ENCODE measurements at places on chromosomes 1 and 21.

DNA sequence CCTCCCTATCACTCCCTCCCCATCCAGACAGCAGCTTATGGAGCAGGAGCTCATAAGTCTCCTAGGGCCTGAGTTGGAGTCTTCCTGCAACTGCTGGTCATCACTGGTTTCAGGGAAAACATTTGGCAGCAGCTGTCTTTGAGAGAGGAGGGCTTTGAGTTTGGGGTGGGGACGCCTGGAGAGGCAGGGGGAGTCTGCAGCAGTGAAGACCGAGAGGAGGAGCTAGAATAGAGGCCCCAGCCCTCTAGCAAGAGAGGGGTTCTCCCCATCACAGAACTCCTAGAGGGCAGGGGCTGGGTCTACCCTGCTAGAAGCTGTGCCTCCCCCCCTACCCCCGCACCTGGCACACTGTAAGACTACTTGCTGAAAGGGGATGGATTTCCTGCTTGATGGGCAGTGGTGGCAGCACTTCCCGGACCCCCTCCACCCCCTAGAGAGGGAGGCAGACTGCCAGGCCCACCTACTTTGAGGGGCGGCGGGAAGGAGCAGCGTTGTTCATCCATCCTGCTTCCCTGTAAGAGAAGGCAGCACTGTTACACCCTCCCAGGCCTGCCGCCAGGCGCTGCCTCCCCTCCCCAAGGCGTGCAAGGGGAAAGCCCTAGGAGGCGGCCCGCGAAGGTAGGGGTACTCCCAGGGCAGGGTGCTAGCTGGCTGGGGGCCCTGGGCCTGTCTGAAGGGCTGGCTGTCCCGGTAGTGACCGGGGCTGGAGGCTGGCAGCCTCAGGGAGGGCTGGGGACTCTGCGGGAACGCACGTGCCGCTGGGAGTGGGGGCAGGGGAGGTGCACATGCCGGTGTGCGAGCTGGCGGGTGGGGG lies 50.4 kb downstream of the RAP1GAP start:
- no peak for DNase-seq

DNA sequence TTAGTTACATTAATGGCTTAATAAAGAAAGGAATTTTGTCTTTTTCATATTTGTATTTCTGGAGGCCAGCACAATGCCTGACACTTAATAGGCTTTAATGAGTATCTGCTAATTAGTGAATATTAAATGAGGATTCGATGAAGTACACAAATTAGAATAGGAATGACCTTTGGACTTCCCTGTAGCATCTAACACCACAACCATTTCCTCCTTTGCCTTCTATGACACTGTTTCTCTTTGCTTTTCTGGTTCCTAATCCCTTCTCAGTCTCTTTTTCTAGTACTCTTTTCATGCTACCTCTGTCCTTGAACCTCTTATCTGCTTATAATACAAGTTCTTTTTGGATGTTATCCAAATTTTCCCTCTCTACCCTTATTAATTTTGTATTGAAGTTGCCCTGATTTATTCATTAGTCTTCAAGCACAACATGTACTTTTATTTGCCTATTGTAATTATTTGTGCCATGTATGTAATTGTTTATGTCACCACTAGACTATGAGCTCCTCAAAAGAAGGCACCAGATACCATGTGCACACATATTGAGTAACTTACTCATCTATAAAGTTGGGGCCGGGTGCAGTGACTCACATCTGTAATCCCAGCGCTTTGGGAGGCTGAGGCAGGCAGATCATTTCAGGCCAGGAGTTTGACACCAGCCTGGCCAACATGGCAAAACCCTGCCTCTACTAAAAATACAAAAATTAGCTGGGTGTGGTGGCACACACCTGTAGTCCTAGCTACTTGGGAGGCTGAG lies 23.8 kb downstream of the RPS27 start:
- DNase-seq = no peak

DNA sequence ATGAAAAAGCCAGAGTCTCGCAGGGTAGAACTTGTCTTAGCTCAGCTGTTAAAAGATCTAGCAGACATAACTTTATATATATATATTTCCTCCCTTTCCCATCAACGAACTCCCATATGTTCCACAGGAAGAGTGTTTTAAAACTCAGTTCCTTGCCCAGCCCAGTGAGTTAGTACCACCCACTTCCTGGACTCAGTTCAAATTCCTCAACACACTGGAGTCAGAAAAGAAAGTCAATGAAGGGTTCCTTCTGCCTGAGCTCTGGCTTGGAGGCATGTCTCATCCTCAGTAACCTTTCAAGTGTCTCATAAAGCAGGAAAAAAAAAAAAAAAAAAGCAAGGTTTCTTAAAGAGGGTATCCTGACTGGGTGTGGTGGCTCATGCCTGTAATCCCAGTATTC lies 15.6 kb downstream of the TPM3 start:
- no peak for DNase-seq

DNA sequence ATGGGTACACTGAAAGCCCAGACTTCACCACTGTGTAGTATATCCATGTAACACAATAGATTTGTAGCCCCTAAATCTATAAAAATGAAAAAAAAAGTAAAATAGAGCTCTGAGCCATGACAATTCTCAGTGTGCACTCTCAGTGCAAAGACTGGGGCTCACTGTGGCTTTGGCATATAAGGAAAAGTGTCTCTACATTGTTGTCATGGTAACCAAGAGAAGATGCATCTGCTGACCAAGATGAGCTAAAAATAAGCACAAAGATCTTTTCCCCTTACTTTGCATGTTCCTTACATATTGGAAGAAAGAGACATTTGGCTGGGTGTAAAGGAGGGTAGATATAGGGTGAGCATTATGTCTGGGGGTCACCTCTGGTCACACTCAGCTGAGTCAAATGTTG lies 12.0 kb downstream of the PGLYRP4 start:
- no peak for DNase-seq

DNA sequence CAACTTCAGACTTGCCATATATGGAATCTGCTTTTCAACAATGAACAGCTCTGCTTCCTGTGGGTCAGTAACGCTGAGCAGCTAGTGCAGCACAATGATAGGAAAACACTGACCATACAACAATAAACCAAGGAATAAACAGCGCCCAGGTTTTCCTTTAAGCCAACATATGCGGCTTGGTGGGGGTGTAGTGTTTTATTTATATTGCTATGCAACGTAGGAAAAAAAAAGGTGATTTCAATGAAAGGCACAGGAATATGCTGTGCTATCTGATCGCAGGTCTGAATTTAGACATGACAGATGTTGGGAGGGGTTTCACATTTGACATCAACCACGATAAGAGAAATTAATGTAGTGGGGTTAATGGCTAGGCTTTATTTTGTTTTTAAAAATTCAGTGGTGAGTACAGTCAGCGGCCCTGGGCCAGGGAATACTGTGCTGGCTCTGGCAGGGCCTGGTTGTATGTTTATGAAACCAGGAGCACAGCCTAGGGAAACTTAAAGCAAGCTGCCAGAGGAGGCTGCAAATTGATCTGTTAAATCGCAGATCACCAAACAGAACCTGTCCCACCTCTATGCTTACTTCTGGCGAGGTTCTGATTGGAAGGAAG lies 4.3 kb downstream of the TSPAN2 start:
- DNase-seq = no peak

- DNase-seq = no peak
These were observed 102.8 kb downstream of the CLIC6 start for GRCh38 chr21:34771512-34772028.

GRCh38 chr1:59276439-59276851 lies 20.4 kb upstream of the FGGY start:
- no peak for DNase-seq

- no peak for DNase-seq
These were observed 98.5 kb upstream of the NGF start for GRCh38 chr1:115436596-115436995.

DNA sequence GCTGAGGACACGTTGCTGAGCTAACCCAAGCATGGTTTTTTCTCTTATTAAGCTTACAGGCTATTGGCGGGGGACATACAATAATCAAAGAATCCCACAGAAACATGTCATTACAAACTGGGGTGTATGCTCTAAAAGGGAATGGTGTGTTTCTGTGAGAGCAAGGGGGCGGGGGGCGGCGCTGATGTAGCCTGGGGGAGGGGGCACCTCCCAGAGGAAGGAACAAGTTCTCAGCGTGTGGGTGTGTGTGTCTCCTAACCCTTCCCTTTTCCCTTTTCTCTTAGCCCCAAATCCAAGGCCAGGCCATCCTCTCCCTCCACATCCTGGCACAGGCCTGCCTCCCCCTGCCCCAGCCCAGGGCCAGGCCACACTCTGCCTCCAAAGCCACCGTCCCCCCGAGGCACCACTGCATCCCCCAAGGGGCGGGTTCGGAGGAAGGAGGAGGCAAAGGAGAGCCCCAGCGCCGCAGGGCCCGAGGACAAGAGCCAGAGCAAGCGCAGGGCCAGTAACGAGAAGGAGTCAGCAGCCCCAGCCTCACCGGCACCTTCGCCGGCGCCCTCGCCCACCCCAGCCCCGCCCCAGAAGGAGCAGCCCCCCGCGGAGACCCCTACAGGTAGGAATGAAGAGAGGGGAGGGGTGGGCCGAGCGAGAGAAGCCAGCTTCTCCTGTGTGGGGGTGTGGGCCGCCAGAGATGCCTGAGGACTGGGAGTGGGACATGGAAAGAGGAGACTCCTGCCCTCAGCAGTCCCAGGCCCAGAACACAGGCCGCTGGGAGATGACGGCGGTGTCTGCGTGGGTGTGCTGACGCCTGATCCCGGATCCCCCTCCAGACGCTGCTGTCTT lies 21.9 kb downstream of the MAP7D1 start:
- no peak for DNase-seq

DNA sequence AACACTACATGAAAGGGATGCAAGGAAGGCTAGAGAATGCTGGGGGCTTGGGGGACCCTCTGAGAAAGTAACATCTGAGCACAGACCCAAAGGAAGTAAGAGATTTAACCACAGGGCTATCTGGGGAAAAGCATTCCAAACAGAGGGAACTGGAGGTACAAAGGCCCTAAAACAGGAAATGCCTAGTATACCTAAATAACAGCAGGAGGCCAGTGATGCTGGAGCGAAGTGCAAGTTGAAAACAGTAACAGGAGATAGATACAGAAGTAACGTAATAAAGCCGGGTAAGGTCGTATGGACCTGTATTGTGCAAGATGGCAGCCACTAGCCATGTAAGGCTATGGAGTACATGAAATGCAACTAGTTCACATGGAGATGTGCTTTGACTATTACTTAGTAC lies 52.1 kb downstream of the CD34 start:
- DNase-seq = no peak

DNA sequence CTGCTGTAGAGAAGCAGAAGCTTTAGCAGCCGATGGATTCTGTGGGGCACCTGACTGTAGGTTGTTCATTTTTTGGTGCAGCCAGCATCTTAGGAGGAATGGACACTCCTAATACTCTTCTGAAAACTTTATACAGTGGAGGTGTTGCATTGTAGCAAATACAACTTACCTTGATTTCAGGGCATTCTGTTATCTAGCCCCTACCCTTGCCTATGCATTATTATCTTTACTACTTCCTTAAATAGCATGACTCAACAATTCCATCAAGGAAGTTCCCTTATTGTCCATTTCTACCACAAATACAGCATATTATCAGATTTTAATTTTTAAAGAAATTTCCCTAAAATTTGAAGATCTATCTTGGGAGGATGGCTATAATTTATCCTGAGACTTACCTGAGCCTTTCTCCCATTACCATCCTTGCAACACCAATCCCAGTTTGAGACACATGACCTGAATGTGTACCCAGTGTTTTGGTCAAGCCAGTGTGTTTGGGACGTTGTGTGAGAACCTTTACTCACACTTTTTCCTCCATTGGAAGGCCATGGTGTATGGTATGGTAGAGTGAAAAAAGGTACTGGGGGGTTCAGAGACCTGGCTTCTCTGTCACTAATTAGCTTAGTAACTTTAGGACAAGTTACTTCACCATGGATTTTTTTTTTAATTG lies 9.2 kb downstream of the POU2F1 start:
- no peak for DNase-seq

GRCh38 chr1:180816132-180816531 lies 96.6 kb upstream of the KIAA1614 start:
- DNase-seq = no peak

- no peak for DNase-seq
These were observed 75.8 kb downstream of the PCBP3 start for GRCh38 chr21:45719177-45719802.

DNA sequence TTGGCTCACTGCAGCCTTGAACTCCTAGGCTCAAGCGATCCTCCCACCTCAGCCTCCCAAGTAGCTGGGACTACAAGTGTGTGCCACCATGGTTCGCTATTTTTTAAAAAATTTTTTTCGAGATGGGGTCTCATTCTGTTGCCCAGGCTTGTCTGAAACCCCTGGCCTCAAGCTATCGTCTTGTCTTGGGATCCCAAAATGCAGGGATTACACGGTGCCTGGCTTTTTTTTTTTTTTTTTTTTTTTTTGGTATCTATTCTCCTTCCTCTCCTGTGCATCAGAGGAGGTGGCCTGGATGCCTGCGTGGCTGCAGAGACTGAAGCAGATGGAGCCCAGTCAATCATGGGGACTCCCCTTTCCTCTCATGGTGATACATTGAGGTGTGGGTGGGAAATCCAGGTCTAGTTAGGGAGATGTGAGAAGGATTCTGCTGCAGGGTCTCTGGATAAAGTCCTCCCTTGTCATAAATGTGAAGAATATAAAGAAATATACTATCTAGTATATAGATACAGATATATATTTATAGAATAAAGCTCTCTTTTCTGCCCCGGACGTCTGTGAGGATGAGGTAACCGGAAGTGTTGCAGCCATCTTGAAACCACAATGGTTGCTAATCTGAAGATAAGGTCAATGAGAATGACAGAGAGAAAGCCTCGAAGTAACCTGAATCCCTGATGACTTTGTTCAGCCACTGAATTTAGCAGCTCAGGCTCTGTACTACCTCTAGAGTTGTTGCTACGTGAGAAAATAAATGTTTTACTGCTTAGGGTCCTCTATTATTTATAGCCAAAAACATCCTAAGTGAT lies 19.5 kb upstream of the RGSL1 start:
- DNase-seq = peak; percentile 8

DNA sequence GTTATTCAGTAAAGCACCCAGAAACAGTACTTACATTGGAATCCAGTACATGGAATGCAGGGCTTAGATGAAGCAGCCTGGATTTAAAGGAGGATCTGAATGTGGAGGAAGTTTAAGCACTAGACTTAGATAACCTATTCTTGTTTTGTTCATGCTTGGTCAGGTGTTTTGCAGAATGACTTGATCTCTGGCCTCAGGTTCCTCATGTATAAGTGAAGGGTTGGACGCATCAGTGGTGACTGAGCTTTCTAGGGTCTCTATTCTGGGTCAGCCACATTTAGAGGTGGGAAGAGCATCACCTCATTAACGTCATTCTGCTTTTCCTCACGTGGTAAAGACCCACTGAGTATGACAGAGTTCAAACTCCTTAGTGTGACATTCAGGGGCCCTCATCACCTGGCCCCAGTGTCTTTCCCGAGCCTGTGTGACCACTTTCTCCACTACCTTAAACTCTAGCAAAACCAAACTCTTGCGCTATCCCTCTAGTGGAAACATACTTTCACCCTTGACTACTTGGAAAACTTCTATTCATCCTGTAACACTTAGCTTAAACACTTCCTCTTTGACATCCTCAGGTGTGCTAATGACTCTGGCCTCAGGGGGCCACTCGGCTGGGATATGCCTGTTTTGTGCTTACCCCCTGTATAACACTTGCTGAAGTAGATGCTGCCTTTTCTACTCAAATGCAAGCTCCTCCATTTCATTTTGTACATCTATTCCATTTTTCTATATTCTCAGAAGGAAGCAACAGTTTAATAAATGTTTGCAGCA lies 871 bp upstream of the ERICH3 start:
- no peak for DNase-seq

- DNase-seq = no peak
These were observed 156.1 kb downstream of the KIF26B start for GRCh38 chr1:245310571-245311531.

- DNase-seq = no peak
These were observed 828 bp downstream of the PNRC2 start for GRCh38 chr1:23960291-23961020.
